ENCODE measurements at places on chromosomes 4 and X.
A peak's percentile ranks its signal among the peaks of the same experiment; 100 is the strongest.

GRCh38 chr4:77073106-77073809, 2.5 kb downstream of the CCNI start:
- peak; percentile 34 for DNase-seq

- DNase-seq: no peak
Measured at GRCh38 chr4:40502220-40502619, 127.4 kb downstream of the RBM47 start.

- no peak for DNase-seq
Measured at GRCh38 chr4:102227388-102227787, 117.9 kb downstream of the SLC39A8 start.

- no peak for DNase-seq
Measured at GRCh38 chrX:39011454-39012221, 210.4 kb downstream of the MID1IP1 start.

- DNase-seq: no peak
Measured at GRCh38 chr4:2606960-2607506, 70.6 kb downstream of the FAM193A start.

DNA sequence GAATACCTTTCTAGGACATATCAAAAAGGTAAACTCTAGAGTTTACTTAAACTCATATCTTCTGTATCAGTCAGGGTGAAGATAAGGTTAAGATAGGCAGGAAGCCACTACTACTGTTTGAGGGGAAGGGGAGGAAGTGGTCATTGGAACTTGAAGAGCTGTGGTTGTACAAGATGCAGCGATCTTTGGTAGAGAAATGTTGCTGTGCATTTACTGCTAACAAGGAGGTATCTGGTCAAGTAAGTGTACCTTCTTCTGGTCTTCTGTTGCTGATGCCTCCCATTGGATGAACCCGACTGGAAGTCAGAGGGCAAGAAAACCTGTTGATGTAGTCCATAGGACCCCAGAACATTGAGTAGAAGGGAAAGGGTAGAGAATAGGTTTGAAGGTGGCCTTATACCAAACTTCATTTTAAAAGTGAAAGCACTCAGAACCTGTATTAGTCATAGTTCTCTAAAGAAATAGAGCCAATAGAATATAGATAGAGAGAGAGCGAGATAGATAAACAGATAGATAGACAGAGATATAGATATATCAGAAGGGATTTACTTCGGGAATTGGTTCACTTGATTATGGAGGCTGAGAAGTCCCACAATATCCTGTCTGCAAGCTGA, 47.9 kb upstream of the TSPAN5 start:
- DNase-seq: no peak

- no peak for DNase-seq
Measured at GRCh38 chrX:39507617-39508299, 590.0 kb downstream of the BCOR start.

DNA sequence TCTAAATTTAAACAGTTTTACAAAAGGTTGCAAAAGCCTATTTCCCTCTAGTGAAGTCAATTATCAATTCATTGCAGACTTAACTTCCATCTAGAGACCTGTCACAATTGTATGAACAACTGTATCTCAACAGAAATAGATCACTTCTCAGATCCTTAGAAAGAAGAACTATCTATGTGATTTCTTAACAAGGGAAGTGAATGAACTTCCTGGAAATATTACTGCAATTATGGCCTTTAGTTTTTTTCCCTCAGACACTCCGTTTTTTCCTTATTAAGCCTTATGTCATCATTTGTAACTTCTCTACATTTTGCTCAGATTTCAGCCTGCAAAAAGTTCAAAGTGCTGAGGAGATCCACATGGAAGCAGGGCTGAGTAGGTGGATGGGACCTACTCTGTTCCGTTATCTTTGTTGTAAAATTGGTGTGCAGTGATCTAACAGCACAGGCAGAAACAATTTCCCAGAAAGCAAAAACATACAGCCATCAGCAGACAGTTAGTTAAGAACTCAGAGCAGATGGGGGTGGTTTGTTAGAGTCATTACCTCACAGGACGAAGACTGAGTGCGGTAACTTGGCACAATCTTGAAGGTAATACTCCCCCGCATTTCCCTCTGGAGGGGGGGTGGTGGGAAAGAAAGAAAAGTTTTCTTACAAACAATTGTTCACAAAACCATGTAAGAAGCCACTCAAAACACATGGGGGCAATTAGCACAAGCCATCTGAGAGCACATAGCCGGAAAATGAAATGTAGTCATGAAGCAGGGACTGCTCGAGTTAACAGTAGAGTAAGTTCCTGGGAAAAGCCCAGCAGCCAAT, 112.3 kb downstream of the NYX start:
- DNase-seq: no peak

GRCh38 chrX:57232658-57233360, 53.7 kb upstream of the FAAH2 start:
- DNase-seq: no peak

DNA sequence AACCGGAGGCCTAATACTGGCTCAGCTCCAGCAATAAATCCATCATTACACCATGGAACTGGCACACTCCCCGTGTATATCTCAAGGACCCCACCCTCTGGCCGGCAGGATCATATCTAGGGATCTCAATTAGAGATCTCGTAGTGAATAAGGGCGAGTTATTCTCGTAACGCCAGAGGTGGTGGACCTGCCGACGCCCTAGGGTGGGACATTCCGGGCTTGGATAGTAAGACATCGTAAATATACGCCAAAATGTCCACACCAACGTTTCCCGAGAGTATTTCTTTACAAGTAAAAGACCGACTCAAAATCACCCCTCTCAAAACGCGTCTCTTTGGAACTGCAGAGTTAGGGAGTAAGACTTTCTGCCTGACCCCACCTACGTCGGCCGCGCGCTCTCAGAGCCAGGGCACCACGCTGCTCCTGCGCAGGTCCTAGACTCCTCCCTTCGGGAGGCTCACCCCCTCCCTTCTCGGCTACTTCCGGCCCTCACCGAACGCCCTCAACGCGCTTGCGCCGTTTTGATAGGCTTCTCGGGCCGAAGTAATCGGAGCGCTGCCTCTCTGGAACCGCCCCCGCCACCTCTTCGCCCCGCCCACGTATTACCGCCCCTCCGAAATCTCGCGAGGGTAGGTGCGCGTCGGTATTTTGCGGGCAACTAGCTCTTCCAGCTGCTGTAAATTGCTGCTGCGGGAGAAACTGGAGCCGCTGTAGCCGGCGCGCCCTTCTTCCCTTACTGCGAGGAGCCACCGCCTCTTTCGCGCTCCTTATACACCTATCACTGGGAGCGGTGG, at the start of gene WDR44:
Gene WDR44 (plus strand): TSS at position 643 of the 794 bp plus-strand sequence. CDS start 398 bp downstream, outside the sequence.
- peak; percentile 95 for DNase-seq

- no peak for DNase-seq
Measured at GRCh38 chr4:21184788-21185187, 484.5 kb downstream of the PACRGL start.

GRCh38 chr4:69360271-69360670, 80.0 kb downstream of the UGT2B28 start:
- no peak for DNase-seq

GRCh38 chr4:187084701-187085100, 361.0 kb upstream of the FAT1 start:
- no peak for DNase-seq

GRCh38 chrX:36961590-36961989, 46.6 kb upstream of the FAM47C start:
- no peak for DNase-seq

DNA sequence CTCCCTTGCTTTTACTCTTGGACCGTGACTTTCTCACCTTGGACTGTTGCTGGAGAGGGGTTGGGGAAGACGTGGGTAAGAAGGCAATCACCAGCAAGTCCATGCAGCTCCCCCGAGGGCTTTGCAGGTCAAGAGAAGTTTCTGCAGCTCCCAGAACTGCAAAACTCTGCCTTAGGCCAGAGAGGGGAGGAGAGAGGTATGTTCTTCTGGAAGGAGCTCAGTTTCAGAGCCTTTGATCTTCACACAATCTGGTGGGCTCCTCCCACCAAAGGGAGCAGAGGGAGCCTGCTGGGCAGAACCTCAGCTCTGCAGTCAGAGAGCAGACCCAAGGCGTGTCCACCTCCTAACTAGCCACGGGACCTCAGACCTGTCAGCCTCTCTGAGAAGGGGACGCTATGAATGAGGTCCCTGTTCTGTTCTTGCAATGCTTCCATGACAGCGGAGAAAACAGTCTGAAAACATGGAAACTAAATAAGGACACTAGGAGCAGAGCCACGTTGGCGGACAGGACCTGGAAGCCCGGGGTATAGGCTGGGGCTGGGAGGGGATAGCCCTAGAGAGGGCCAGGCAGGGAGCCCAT, 92.8 kb downstream of the EVC2 start:
- DNase-seq: no peak

GRCh38 chr4:181272422-181272821, 970.8 kb upstream of the TENM3 start:
- no peak for DNase-seq

- no peak for DNase-seq
Measured at GRCh38 chr4:103774326-103774825, 54.6 kb upstream of the TACR3 start.

Data from NAMALWA (cell line).